ENCODE measurements at places on chromosomes 6 and 20.

- DNase-seq = no peak
Observed at GRCh38 chr6:168601546-168601945, 160.6 kb downstream of the SMOC2 start.

- DNase-seq = peak; percentile 52
Observed at GRCh38 chr6:108622641-108623298, 62.1 kb downstream of the FOXO3 start.

DNA sequence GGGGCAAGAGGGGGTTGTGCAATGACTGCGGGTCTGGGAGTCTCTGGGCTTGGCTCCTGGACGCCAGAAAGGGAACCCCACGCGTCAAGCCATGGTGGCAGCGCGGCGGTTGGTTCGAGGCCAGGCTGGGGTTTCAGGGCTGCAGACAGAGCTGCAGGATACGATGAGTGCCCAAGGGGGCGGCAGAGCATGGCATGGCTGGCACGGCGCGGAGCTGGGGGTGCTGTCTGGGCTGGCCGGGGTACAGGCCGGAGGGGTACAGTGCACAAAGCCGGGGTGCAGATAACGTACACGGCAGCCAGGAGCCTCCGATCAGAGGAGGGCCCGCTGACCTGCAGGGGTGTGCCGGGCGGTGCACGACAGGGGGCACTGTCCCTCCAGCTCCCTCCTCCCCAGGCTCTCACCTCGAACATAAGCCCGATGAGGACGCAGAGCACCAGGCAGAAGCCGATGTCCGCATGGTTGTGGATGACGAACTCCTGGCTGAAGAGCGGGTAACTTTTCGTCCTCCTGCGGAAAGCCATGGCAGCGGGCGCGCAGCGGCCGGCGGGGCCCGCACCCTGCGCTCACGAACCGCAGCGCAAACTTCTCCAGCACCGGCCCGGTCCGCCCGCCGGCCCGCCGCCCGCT lies 353 bp downstream of the TRAM2 start:
- DNase-seq = peak; percentile 83

GRCh38 chr6:88965691-88966090 lies 2.3 kb upstream of the RNGTT start:
- no peak for DNase-seq

- DNase-seq = peak; percentile 60
Observed at GRCh38 chr20:17898548-17898994, 70.0 kb downstream of the SNX5 start.

DNA sequence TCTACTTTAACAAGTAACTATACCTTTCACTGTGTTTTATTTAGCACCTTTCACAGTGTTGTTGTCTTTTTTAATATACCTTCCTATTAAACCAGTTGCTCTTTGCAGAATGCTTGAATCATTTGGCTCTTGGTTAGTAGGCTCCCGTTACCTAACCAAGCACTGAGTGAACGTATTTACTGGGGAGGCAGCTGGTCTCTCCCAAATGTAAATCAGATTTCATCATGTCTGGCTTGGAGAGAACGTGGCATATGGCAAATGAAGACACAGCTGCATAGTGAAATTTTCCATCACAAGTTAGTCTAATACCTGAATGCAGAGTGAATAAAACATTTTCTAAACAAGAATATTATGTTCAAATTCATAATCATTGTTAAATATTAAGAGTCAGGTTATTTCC lies 12.4 kb downstream of the HTR1E start:
- DNase-seq = no peak

DNA sequence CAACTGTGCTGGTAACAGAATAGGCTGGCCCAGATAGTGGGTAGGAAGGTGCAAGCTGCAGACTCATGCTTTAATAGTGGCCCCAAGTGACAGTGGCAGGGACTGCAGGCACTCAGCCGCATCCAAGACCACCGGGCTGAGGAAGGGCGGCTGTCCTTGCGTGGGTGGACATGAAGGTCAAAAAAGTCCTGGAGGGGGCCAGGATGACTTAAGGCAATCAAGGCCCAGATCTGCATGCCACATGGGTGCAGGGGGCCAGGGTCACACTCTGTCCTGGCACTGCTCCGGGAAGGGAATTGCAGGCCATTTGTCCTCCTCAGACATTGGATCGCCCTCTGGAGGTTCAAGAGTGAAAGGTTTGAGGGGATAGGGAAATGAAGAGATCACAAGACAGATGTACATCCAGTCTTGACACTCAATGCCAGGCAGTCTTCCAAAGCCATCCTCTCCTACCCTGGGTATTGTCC lies 10.4 kb upstream of the VNN2 start:
- peak; percentile 89 for DNase-seq

- DNase-seq = no peak
Observed at GRCh38 chr6:88698661-88699060, 264.8 kb downstream of the RNGTT start.

- DNase-seq = no peak
Observed at GRCh38 chr20:6168204-6168603, 45.4 kb upstream of the FERMT1 start.

GRCh38 chr6:29953001-29953441 lies 10.7 kb downstream of the HLA-A start:
- DNase-seq = no peak

- DNase-seq = no peak
Observed at GRCh38 chr6:156821707-156822106, 44.5 kb downstream of the ARID1B start.

DNA sequence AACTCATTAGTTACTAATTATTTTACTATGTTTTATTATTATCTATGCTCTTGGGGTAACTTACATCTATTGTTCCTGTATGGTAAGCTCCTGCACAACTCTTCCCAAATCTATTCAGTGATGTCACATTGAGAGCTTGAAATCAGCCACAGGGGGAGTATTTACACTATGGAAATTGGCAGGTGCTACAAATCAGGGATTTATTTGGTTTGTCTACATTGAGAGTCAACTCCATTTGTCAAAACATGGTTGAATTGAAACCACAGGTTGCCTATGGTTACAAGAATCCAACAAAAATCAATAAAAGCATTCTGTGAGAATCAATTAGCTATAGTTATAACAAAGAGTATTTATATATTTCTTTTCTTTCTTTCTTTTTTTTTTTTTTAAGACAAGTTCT lies 3.9 kb upstream of the FITM2 start:
- no peak for DNase-seq

DNA sequence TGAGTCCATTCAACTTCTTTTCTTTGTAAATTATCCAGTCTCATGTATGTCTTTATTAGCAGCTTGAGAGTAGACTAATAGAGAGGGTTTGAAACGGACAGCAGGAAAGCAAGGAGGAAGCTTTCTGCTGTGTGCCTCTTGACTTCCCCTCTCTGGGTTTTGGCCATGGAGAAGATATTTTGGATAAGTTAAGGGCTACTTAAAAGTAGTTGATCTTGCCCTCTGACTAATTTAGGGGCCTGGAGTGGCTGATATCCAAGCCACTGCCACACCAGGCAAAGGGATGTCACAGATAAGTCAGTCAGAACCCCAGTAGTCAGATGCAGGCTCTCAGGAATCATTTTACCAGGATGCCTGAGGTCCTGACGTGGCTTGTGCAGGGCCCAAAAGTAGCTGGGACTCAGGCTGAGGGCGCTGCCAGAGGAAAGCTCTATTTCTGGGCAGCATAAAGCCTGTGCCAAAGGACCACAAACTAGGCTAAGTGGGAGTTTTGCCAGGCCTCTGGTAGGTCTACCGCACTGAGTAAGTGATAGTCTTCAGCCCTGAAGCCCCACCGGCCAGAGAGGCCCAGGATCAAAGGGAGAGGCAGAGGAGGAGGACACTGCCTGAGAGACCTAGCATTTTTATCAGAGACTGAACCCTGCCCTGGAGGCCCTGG lies 41.6 kb upstream of the IYD start:
- no peak for DNase-seq

DNA sequence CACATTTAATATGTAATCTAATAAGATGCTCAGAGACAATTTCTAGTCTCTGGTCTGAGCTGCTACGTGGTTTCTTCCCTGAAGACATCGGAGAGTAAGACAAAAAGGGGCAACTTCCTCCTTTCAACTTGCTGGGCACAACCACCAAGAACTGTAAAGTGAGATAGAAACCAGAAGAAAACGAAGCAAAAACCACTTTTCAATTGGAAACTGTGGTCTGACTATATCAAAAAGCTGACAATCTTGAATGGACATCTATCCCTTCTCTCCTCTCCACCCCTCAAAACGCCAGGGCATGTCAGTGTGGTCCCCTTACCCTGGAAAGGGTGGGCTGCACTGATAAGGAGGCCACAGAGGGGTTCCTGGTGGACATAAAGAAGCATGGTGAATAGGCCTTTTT lies 269.1 kb downstream of the CD83 start:
- peak; percentile 63 for DNase-seq

DNA sequence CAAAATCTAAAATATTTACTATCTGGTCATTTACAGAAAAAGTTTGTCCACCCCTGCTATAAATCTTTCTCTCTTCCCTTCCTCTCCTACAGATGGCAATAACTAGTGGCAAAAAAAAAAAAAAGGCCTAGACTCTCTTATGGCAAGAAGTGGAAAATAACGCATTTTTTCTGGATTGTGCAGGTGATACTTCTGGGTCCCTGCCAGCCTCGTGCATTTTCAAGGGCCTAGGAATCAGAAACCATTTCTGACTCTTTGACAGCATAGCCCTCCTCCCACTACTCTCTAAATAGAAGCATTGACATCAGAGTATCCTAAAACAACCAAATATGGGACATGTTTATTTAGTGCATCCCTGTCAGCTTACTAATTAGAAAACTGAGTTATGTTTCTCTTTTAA lies 251.0 kb downstream of the KHDC1L start:
- DNase-seq = no peak

- peak; percentile 64 for DNase-seq
Observed at GRCh38 chr20:63006540-63007359, at the start of gene BHLHE23. TSS of gene BHLHE23 (minus strand) at chr20:63006964. CDS start at chr20:63006774, 190 bp downstream.

DNA sequence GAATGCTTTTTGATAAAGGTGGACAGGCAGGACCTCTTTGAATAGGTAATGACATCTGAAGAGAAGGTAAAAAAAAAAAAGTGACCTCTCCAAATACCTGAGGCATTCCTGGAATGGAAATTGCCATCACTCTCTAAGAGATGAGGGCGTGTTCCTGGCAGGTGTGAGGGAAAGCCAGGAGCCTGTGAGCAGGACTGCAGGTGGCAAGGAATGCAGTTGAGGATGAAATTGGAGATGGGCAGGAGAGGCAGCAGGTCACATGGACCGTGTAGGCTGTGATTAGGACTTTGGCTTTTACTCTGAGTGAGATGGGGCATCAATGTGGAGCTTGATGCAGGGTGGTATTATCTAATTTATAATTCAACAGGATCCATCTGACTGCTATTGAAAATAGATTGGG lies 227.4 kb downstream of the LRFN2 start:
- no peak for DNase-seq

- DNase-seq = no peak
Observed at GRCh38 chr6:163844357-163844756, 429.8 kb downstream of the QKI start.

DNA sequence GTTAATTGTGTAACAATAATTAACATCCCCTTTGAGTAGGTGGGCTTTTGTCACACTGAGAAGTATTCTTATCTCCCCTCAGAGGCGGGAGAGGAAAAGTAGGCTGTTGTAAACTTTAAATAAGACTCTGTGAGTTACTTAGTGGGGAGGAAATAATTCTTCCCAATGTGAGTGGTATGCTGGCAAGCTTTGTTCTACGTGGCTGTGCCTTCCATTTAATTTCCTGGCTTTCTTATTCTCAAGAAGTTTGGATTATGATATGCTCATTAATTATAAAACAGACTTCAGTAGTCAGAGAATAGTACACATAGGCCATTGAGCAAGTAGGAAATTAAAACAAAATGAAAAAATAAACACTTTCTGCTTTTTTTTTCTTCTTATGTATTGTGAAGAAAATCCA lies 19.1 kb downstream of the ADGRB3 start:
- DNase-seq = no peak

DNA sequence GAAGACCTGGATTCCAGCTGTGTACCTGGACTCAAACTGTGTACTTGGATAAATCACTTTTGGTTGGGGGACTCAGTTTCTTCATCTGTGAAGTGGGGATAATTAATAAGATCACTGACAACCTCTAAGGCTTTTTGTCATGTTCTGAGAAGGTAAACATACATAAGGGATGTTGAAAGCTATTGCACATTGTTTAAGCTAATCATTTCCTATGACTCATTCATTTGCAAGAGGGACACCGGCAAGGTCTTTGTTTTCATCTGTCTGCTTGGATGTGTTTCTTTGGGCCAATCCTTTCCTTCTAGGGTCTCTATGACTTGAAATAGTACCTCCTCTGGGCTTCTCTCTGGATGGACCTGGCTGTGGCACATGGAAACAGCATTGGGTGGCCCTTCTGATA lies 6.8 kb downstream of the PROKR2 start:
- DNase-seq = no peak

GRCh38 chr20:1381753-1382591 lies 10.9 kb downstream of the FKBP1A start:
- no peak for DNase-seq

GRCh38 chr6:21598674-21599023 lies 5.1 kb downstream of the SOX4 start:
- peak; percentile 19 for DNase-seq

DNA sequence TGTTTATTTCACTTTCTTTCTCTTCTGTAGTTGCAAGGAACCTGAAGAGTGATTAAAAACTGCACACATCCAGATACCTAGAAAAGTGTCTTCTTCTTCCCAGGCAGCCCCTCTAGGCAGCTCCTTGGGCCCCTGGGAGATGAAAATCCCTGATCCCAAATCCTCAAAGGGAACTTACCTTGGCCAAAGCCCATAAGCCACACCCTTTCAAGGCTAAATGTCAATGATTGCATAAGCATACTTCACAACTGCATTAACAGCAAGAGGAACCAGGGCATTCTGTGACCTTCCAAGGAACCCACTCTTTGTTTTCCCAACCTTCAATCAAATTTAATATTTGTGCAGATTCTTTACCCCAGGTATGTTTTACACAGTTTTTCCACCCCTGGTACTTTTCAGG lies 4.4 kb upstream of the HMGN3 start:
- no peak for DNase-seq

DNA sequence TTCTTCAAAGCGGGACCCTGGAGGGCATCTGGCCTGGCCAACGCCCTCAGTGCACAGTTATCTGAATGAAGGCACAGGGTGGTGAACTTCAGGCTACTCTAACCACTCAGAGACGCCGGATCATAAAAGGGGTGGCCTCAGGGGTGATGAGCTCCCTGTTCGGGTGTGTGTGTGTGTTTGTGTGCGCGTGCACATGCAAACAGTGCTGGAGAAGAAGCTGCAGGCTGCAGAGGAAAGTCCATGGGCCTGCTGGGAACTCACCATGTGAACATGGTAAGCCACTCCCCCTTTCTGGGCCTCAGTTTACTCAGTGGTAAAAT lies 42.0 kb downstream of the KIAA1755 start:
- no peak for DNase-seq

- no peak for DNase-seq
Observed at GRCh38 chr6:6688951-6689350, 100.4 kb downstream of the LY86 start.

All from KBM-7 (cell line).